CD4-positive, alpha-beta T cell treated with Interleukin-1 beta for 1 hour (primary cell): ENCODE measurements at places on chromosomes 7 and 10.

- DNase-seq, result no peak
Measured at GRCh38 chr7:8143151-8143874, 118.7 kb downstream of the ICA1 start.

DNA sequence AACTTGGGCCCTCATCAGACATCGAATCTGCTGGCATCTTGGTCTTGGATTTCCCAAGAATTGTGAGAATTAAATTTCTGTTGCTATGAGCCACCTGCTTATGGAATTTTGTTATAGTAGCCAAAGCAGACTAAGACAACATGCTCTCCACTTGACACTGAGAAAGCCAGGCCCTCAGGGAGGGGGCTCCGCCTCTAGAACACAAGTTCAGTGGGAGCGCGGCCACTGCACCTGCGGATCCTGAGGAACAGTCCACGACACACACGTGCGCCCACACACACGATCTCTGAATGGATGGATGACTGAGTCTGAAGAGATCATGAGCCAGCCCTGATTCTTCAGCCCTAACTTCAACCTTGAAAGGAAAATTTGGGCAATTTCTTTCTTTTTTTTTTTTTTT lies 73.7 kb downstream of the CTBP2 start:
- DNase-seq, result no peak

- DNase-seq, result no peak
Measured at GRCh38 chr7:149886018-149886415, 12.2 kb downstream of the ATP6V0E2 start.

- no peak for DNase-seq
Measured at GRCh38 chr7:28703037-28703765, 254.9 kb downstream of the TRIL start.

GRCh38 chr10:113735913-113736312 lies 15.6 kb upstream of the PLEKHS1 start:
- no peak for DNase-seq

GRCh38 chr7:148621563-148621962 lies 31.0 kb downstream of the C7orf33 start:
- no peak for DNase-seq

GRCh38 chr10:97721871-97722780 lies 8.6 kb downstream of the MARVELD1 start:
- DNase-seq, result no peak

- DNase-seq, result no peak
Measured at GRCh38 chr7:44060948-44061644, 4.3 kb downstream of the PGAM2 start.

GRCh38 chr7:41010967-41011366 lies 691.9 kb downstream of the INHBA start:
- no peak for DNase-seq

- DNase-seq, result no peak
Measured at GRCh38 chr7:18040196-18040595, 12.6 kb upstream of the PRPS1L1 start.

GRCh38 chr10:131577786-131578471 lies 266.4 kb upstream of the TCERG1L start:
- no peak for DNase-seq

DNA sequence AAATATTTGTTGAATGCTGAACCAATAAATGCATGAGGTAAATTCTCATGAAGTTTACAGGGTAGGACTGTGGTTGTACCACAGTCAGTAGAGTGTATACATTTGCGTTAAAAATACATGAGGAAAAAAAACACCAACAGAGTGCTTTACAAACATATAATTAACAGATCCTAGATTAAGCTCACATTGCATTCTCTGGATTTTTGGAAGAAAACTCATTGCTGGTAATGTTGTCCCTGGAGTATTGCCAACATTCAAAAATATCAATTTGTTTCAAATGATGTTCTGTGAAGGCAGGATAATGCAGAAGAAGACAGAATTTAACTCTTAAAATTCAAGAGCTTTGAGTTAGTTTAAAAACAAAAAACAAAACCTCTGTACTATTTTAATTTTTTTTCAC lies 95.5 kb downstream of the MBL2 start:
- no peak for DNase-seq

- DNase-seq, result no peak
Measured at GRCh38 chr7:134419085-134419484, 39.8 kb downstream of the AKR1B1 start.

DNA sequence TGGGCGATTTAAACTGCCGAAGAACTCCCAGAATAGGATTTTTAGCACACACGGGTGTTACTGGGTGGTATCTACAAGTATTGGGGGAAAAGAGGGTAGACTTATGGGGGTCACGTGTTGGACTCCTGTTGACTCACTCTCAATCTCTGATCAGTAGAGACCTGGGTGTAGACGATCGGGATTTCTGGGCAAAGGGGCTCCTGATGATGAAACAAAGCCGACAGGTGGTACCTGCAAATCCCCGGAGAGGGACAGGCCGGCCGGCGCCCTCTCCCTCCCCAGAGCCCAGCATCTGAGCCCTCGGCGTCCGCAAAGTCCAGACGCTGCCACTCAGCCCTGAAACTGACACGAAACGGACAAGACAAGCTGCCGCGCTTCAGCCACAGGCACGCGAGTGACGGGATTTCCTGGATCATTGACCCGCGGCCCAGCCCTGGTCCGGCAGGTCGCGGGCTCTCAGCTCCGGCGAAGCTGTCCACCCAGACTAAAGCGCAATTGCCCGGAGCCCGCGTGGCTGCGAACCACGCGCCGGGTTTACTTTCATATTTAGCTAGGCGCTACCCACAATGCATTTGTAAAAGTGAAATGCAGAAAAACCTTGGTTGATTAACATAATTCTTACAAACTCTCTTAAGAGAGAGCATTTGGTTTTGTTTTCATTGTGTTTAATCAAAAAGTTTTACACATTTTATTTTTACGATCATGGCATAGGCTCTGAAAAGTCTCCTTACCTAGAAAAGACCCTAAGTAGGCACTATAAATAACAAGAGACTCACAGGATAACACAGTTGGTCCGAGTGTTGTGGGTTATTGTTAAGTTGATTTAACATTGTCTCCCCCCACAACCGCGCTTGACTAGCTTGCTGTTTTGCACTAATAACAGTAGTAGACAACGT lies 56.9 kb upstream of the EZH2 start:
- peak; percentile 75 for DNase-seq

DNA sequence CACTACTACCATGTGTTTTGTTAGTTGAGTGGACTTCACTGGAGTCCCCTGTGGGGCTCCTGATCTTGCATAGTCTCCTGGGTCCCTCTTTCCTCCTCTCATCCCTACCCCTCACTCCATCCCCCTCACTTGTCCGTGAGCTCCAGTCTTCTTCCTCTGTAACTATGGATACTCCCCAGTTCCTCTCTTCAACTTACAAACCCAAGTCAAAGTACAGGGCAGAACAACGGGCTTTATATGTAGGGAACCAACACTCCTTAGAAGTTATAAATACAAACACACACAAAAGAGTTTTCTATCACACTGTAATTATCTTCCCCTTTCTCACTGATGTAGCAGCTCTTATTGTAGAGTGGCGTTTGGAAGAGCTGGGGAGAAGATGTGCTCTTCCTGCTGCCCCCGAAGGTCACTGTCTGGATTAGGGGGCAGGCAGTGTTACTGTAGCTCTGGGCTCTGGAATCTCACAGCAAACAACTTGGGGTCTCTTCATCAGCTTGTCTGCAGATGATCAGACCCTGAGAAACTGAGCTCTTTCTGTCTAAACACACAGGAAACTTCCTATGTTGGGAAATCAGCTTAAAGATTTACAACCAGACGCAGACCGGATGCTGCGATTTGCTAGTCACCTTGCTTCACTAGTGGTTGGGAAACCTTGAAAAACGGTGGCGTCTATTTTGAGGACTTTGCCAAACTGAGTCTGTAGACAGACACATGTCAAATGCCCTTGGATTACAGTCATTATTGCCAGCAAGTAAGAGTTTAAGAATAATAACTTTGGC lies 13.6 kb downstream of the SNX10 start:
- peak; percentile 22 for DNase-seq

DNA sequence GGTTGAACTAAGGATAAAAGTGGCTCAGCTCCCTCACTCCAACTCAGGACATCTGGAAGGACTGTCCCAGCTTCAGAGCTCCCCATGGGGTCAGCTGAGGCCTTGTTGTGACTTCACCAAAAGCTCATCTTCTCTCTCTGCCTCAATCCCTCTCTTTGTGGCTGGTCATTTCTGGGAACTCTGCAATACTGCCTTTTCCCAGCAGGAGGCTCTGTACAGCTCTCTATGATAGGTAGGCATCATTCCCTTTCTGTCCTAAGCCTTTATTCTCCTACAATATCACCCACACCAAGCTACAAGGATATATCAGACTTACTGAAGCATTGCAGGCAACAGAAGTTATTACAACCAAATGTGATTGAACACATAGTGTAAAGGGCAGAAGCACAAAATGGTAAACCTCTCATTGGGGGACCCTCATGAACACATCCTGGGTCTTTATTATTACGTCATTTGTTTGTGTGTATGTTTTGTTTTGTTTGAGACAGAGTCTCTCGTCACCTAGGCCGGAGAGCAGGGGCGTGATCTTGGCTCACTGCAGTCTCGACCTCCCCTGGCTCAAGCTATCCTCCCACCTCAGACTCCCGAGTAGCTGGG lies 36.7 kb upstream of the PRPS1L1 start:
- peak; percentile 7 for DNase-seq

DNA sequence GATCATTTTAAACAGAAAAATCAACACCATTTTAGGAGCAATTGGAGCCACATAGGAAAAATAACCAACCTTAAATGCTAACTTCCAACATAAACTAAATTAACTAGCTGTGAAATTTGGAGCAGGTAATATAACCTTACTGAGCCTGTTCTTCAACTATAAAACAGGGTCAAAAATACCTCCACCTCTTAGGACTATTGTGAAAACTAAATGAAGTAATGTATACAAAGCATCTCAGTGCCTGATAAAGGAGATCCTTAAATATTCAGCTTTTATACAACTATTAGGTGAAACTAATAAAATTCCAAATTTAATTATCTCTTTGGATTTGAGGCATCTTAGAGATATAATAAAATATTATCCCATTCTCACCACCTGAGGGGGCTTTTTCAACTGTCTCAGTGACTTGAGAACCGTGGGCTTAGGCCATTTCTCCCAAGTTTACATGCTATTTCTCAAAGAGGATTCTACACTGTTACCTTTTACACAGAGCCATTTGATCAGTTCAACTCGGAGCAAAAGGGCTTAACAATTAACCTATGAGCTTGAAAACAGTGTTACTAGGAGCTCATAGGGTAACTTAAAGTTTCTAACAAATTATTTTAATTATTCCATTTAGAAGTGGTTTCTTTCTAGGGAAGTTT lies 165.0 kb upstream of the ASAH2 start:
- no peak for DNase-seq
